ENCODE measurements at places on chromosomes 12 and 14. TPM values are rescaled to one million over a fixed set of nuclear protein-coding genes. Genes with fewer than 3 reads are reported as not detected.

Gene CDKN3
- 101 TPM for total RNA-seq

Gene TAS2R13
- total RNA-seq = 0.17 TPM

Gene MMP17
- total RNA-seq = not detected

Gene LYZ
- not detected for total RNA-seq

Gene TOMM20L
- total RNA-seq = not detected

Gene GYS2
- total RNA-seq = not detected

Gene CFAP251
- total RNA-seq = 0.62 TPM

Gene MYF6
- total RNA-seq = not detected

Gene POC1B
- 22.8 TPM for total RNA-seq

Gene CIROP
- total RNA-seq = not detected

Gene SLC6A15
- total RNA-seq = not detected

Gene CRIP2
- not detected for total RNA-seq

- no peak for DNase-seq
- H3K4me3 ChIP-seq = no peak overlapping the region
- H3K27me3 ChIP-seq = no peaks in the 10 kb centered on the region
- no peak overlapping the region for H3K27ac ChIP-seq
- H3K4me1 ChIP-seq = no peaks in the 10 kb centered on the region
These were observed 456.2 kb downstream of the ADAMTS20 start for GRCh38 chr12:43095669-43096280.

- peaks cover 4% of the 10 kb centered on the region for H3K27me3 ChIP-seq
- no peak overlapping the region for H3K4me3 ChIP-seq
- no peak for DNase-seq
- H3K27ac ChIP-seq = no peak overlapping the region
- H3K4me1 ChIP-seq = no peaks in the 10 kb centered on the region
These were observed 38.8 kb upstream of the WSCD2 start for GRCh38 chr12:108090107-108090899.

DNA sequence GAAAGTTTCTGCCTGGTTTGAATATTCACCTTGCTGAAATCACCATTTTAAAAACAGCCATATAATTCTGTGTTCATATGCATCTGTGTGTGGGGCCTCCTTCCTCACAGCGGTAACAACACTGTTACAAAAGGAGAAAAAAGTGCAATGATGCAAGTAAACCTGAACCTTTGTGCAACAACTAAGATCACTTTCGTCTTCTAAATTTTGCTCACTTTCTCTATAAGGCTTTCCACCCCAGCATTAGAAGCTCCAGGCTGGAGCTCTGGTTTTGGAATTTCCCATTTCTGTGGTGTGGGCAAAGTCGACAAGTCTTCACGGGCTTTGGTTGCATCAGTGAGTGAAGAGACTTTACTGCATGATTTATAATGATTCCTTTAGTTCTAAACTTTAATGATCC lies 18.4 kb downstream of the FGD6 start:
- no peak for DNase-seq
- H3K27ac ChIP-seq = no peak overlapping the region
- H3K4me1 ChIP-seq = peaks cover 11% of the 10 kb centered on the region
- no peaks in the 10 kb centered on the region for H3K27me3 ChIP-seq

DNA sequence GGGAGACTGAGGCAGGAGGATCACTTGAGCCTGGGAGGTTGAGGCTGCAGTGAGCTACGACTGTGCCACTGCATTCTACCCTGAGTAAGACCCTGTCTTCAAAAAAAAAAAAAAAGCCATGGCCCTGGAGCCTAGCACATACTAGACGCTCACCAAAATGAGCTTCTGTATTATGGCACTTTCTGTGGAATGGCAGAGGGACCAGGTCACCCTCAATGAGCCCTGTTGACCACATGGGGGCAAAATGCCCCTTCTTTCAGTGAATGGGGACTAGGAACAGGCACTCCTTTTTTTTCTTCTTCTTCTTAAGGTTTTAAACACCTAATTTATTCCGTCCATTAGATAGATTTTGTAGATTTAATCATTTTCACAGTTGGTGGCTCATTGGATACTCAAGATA lies 50.5 kb downstream of the FAM222A start:
- DNase-seq = peak; percentile 0
- no peak overlapping the region for H3K4me3 ChIP-seq
- H3K4me1 ChIP-seq = peaks cover 3% of the 10 kb centered on the region
- no peaks in the 10 kb centered on the region for H3K36me3 ChIP-seq

DNA sequence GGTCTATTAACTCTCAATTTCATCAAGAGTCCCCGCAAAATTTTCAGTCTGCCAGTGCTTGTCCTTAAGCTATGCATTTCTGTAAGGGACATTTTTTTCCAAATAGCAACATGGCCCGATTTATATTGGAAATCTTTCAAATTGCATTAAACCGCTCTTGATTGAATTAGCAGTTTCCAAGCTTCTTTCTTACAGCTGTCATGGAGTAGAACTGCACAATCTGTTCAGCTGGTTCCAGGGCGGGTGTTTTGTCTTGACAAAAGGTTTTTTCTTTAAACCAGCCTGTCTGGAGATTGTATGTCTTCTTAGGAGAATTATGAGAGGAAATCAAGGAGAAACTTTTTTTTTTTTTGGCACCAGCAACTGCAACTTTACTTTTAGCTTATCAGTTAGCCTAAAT lies 185.8 kb downstream of the ALG10B start:
- no peaks in the 10 kb centered on the region for H3K4me1 ChIP-seq
- H3K36me3 ChIP-seq = no peaks in the 10 kb centered on the region
- H3K27ac ChIP-seq = no peak overlapping the region
- no peaks in the 10 kb centered on the region for H3K27me3 ChIP-seq
- no peak overlapping the region for H3K4me3 ChIP-seq

GRCh38 chr12:46958053-46958452 lies 121.4 kb upstream of the PCED1B start:
- H3K4me1 ChIP-seq = no peaks in the 10 kb centered on the region
- DNase-seq = no peak
- no peaks in the 10 kb centered on the region for H3K36me3 ChIP-seq
- peaks cover 5% of the 10 kb centered on the region for H3K27me3 ChIP-seq
- H3K4me3 ChIP-seq = no peak overlapping the region
- no peak overlapping the region for H3K27ac ChIP-seq

- no peak within 1 kb of the TSS for H3K27ac ChIP-seq
- peaks cover 61% of the 10 kb centered on the region for H3K27me3 ChIP-seq
- peak; percentile 61 for DNase-seq
- peaks cover 10% of the 10 kb centered on the region for H3K4me1 ChIP-seq
- no peaks in the 10 kb centered on the region for H3K36me3 ChIP-seq
- H3K4me3 ChIP-seq = peak within 1 kb of the TSS; percentile 73
These were observed at the start of gene INSM2 for GRCh38 chr14:35533357-35534207. Gene INSM2 (plus strand): TSS chr14:35534164. CDS start chr14:35534253, 89 bp downstream.

- H3K27me3 ChIP-seq = no peaks in the 10 kb centered on the region
- H3K27ac ChIP-seq = no peak overlapping the region
- no peaks in the 10 kb centered on the region for H3K4me1 ChIP-seq
- DNase-seq = peak; percentile 83
- H3K4me3 ChIP-seq = no peak overlapping the region
These were observed 73.1 kb upstream of the CEP83 start for GRCh38 chr12:94532490-94533422.

DNA sequence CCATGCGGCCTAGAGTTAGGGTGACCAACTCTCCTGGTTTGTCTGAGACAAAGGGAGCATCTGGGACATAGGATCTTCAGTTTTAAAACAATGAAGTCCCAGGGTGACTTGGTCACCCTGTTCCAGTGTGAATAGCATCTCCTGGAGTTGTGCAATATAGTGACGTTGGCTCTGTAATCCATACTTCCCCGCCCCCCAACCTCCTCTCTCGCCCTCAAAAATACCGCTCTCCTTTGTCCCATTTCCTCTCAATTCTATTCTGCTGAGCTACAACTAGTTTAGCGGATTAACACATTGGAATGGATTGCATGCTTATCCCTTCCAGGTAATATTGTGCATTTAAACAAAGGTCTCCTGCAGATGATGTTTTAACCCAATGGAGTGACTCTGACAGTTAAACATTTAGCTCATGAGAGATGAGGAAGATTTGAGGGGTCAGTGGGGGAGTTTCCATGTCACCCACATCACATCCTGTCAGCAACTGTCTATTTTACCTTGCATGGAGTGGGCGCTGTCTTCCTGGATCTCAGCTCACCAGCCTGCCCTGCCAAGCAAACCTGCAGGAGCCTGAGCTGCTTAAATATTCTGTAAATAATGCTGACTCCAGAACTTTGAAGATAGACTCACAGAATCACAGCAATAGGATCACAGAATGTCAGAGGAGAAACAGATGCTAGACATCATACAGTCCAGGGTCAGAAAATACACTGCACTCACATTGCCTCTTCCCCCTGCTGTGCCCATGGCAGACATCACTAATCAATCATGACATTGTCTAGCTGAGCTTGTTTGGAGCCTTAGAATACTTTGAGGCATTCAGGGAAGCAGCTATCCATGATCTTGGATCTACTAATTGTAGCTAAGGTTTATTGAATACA lies 43.0 kb downstream of the MAP1LC3B2 start:
- no peak overlapping the region for H3K4me3 ChIP-seq
- H3K36me3 ChIP-seq = no peaks in the 10 kb centered on the region
- H3K4me1 ChIP-seq = peaks cover 9% of the 10 kb centered on the region
- H3K27ac ChIP-seq = no peak overlapping the region

- peaks cover 15% of the 10 kb centered on the region for H3K27me3 ChIP-seq
- H3K27ac ChIP-seq = no peak overlapping the region
- peak overlapping the region; percentile 93 for H3K4me3 ChIP-seq
- DNase-seq = peak; percentile 83
- no peaks in the 10 kb centered on the region for H3K36me3 ChIP-seq
These were observed 3.8 kb upstream of the CACNB3 start for GRCh38 chr12:48814262-48815125.

- DNase-seq = no peak
- no peak overlapping the region for H3K27ac ChIP-seq
- peaks cover 39% of the 10 kb centered on the region for H3K4me1 ChIP-seq
- H3K27me3 ChIP-seq = no peaks in the 10 kb centered on the region
- H3K36me3 ChIP-seq = no peaks in the 10 kb centered on the region
These were observed 59.0 kb downstream of the VCPKMT start for GRCh38 chr14:50057331-50057730.

GRCh38 chr14:92475451-92476187 lies 38.0 kb upstream of the RIN3 start:
- no peaks in the 10 kb centered on the region for H3K27me3 ChIP-seq
- no peak overlapping the region for H3K27ac ChIP-seq
- no peak for DNase-seq
- H3K4me3 ChIP-seq = no peak overlapping the region
- H3K4me1 ChIP-seq = peaks cover 10% of the 10 kb centered on the region
- no peaks in the 10 kb centered on the region for H3K36me3 ChIP-seq

GRCh38 chr12:94566345-94566744 lies 84.0 kb downstream of the TMCC3 start:
- no peak overlapping the region for H3K27ac ChIP-seq
- H3K4me3 ChIP-seq = no peak overlapping the region
- DNase-seq = no peak
- H3K4me1 ChIP-seq = peaks cover 6% of the 10 kb centered on the region
- H3K36me3 ChIP-seq = no peaks in the 10 kb centered on the region

DNA sequence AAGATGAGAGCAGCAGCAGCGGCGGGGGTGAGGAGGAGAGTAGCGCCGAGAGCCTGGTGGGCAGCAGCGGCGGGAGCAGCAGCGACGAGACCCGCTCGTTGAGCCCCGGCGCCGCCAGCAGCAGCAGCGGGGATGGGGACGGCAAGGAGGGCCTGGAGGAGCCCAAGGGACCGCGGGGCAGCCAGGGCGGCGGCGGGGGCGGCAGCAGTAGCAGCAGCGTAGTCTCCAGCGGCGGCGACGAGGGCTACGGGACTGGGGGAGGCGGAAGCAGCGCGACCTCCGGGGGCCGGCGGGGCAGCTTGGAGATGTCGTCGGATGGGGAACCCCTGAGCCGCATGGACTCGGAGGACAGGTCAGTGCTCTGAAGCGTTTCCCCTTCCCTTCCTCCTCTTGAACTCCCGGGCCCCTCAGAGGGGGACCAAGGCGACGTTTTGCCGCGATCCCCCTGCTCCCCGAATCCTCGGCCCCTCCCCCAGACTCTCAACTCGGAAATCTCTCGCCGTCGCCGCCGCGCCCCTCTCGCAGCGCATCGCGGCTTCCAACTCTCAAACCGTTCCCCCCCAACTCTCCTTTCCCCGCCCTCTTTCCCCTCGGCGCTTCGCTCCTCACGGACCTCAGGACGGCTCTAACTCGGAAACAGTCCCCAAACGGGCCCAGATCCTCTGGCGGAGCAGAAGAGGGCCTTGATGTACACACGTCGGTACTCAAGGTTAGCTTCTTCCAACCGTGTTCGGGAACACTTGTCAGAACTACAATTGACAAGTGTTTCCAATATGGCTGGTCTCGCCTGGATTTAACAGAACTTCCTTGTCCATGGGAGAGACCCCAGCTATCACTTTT lies 947 bp downstream of the AEBP2 start:
- DNase-seq = peak; percentile 59
- peak overlapping the region; percentile 98 for H3K4me3 ChIP-seq
- H3K27ac ChIP-seq = peak overlapping the region; percentile 94
- H3K27me3 ChIP-seq = no peaks in the 10 kb centered on the region
- peaks cover 25% of the 10 kb centered on the region for H3K36me3 ChIP-seq

- H3K27me3 ChIP-seq = peaks cover 86% of the 10 kb centered on the region
- H3K4me1 ChIP-seq = peaks cover 55% of the 10 kb centered on the region
- no peak overlapping the region for H3K27ac ChIP-seq
- no peak for DNase-seq
- peak overlapping the region; percentile 48 for H3K4me3 ChIP-seq
These were observed 647 bp upstream of the SIX1 start for GRCh38 chr14:60649875-60650372.

- H3K36me3 ChIP-seq = peaks cover 3% of the 10 kb centered on the region
- peaks cover 2% of the 10 kb centered on the region for H3K4me1 ChIP-seq
- H3K27me3 ChIP-seq = peaks cover 37% of the 10 kb centered on the region
- no peak for DNase-seq
- H3K4me3 ChIP-seq = no peak overlapping the region
- no peak overlapping the region for H3K27ac ChIP-seq
These were observed 1.2 kb downstream of the NOVA1 start for GRCh38 chr14:26596543-26597061.

DNA sequence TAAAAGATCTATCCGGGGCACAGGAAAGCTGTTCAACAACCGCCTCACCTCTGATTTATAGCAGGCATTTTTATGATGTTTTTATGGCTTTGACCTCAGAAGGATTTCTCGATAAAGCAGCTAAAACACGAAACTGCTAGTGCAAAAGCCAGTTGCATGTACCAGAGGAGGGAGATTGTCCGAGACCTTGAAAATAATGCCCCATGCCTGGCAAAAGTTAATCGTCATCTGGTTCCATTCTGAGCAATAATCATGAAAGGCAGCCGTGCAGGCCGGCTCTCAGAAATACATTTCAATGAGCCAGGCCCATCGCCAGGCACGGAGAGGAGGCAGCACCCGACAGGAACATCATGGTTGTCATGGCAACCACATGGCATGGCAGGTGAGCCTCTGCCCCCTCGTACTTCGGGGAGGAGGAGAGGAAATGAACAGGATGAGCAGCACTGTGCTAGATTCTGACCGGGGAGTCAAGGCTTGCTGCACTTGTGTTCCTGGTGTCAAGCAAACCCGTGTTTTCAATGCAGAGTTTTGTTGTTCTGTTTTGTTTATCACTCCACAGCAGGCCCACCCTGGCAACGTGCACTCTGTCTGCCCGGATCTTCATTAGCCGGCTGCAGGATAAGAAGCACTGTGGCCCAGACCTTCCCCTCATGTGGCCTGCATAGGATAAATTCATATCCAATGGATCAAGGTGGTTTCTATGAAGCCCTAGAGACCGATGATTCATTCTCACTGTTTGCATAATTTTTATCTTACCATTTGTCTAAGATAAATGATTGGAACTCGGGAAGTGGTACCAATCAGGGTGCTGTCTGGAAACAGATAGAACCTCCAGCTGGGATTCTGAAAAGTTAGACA lies 160.2 kb downstream of the RIMBP2 start:
- no peaks in the 10 kb centered on the region for H3K4me1 ChIP-seq
- H3K27me3 ChIP-seq = peaks cover 15% of the 10 kb centered on the region
- H3K4me3 ChIP-seq = no peak overlapping the region
- DNase-seq = no peak
- no peaks in the 10 kb centered on the region for H3K36me3 ChIP-seq

Data from activated naive CD4-positive, alpha-beta T cell treated with anti-CD3 and anti-CD28 coated beads for 36 hours (primary cell).